Trophoblast cell (in vitro differentiated cells and primary cell): ENCODE measurements at places on chromosomes 5 and 9.

DNA sequence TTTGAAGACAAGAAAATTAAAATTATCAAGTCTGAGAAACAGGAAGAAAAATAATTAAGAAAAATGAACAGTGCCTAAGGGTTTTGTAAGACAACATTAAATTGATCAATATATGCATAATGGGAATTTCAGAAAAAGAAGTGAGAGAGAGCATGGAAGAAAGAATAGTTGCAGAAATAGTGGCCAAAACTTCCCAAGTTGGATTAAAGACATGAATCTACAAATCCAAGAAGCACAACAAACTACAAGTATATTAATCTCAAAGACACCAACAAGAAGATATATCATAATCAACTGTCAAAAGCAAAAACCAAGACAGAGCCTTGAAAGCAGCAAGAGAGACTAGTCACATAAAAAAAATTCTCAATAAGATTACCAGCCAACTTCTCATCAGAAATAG lies 488.0 kb downstream of the RASEF start:
- H3K27ac ChIP-seq, result no peak overlapping the region
- no peaks in the 10 kb centered on the region for H3K36me3 ChIP-seq
- no peaks in the 10 kb centered on the region for H3K4me1 ChIP-seq
- no peaks in the 10 kb centered on the region for H3K27me3 ChIP-seq

GRCh38 chr5:9069650-9070049 lies 476.2 kb downstream of the SEMA5A start:
- no peaks in the 10 kb centered on the region for H3K27me3 ChIP-seq
- H3K27ac ChIP-seq, result no peak overlapping the region
- peaks cover 10% of the 10 kb centered on the region for H3K36me3 ChIP-seq

- H3K4me1 ChIP-seq, result peaks cover 44% of the 10 kb centered on the region
- no peak for DNase-seq
- no peak overlapping the region for H3K27ac ChIP-seq
- no peaks in the 10 kb centered on the region for H3K27me3 ChIP-seq
- H3K4me3 ChIP-seq, result no peak overlapping the region
- H3K36me3 ChIP-seq, result peaks cover 9% of the 10 kb centered on the region
These were observed 4.1 kb downstream of the AKNA start for GRCh38 chr9:114383521-114384231.

DNA sequence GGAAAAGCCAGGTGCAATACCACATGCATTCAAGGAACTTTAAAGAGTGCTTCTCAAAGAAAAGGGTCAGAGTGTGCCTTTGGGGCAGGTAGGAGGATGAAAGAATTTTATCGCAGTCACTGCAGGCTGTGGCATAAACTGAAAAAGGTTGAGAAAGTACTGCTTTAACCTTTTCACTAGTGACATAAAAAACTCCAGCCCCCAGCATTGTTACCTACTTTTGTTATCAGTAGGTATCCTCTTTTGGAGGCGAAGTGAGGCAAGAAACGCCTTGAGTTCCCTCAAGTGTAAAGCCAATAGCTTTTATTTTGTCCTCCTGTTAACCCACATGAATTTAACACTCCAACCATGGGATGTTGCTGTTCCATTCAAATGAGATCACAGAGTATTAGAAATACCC lies 64.7 kb upstream of the CHD1 start:
- DNase-seq, result peak; percentile 18
- no peak overlapping the region for H3K4me3 ChIP-seq
- H3K4me1 ChIP-seq, result peaks cover 4% of the 10 kb centered on the region
- H3K27ac ChIP-seq, result peak overlapping the region; percentile 14

GRCh38 chr9:11039006-11039405 lies 426.2 kb upstream of the PTPRD start:
- no peak for DNase-seq
- H3K27me3 ChIP-seq, result no peaks in the 10 kb centered on the region
- H3K4me3 ChIP-seq, result no peak overlapping the region

GRCh38 chr5:1545805-1546355 lies 22.1 kb upstream of the LPCAT1 start:
- H3K27ac ChIP-seq, result no peak overlapping the region
- H3K4me1 ChIP-seq, result peaks cover 5% of the 10 kb centered on the region
- no peaks in the 10 kb centered on the region for H3K36me3 ChIP-seq
- DNase-seq, result peak; percentile 77

- H3K4me3 ChIP-seq, result no peak overlapping the region
- no peaks in the 10 kb centered on the region for H3K36me3 ChIP-seq
- DNase-seq, result no peak
- peaks cover 61% of the 10 kb centered on the region for H3K27me3 ChIP-seq
- H3K27ac ChIP-seq, result no peak overlapping the region
- peaks cover 4% of the 10 kb centered on the region for H3K4me1 ChIP-seq
These were observed 5.4 kb upstream of the FOXE1 start for GRCh38 chr9:97847474-97848214.

DNA sequence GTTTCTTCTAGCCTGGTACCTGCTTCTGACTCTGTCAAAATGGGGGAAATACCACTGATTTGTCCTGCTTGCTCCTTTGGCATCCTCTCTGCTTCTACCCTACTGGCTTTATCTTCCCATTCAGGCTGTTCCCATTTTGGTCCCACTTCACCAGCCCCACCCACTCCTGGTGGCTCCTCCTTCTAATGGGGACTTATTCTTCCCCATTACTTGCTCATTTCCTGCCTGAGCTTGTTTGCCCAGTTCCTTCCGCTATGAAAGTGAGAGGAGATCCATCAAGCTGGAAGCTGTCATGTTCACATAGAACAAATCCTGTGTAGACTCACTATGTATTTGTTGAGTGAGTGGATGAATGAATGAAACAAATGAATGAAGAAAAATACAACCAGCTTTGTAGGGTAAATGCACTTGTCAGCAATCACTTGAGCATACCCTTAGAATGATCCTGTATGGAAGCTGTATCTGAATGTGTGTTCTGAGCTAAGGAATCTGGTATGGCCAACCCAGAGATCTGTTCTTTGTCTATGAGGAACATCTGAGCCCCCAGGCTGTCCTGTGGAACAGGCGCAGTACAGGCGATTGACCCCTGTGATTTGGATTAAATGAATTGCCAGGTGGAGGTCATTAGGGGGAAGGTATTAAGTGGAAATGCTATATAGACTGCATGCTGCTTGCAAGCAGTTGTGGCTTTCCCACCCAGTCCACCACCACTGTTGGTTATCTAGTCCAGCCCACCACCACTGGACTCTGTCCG lies 89.5 kb downstream of the APBA1 start:
- H3K27ac ChIP-seq, result no peak overlapping the region
- H3K27me3 ChIP-seq, result peaks cover 6% of the 10 kb centered on the region
- peaks cover 3% of the 10 kb centered on the region for H3K4me1 ChIP-seq
- no peak for DNase-seq
- H3K36me3 ChIP-seq, result no peaks in the 10 kb centered on the region
- no peak overlapping the region for H3K4me3 ChIP-seq

DNA sequence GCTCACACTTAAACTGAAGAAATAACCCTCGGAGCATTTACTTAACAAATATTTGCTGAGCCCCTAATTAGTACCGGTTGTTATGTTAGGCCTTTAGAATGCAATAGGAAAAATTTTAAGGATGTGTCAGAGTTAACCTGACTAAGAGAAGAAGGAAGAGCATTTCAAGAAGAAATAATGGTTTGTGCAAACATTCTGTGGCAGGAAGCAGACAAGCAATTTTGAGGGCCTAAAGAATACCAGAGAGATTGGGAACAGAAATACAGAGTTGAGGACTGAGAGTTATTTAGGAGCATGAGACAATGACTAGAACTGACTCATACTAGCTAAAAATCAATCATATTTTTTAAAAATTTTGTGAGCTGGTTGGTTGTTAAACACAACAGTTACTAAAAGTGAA lies 218.8 kb downstream of the PRR16 start:
- H3K27ac ChIP-seq, result peak overlapping the region; percentile 96
- H3K4me1 ChIP-seq, result peaks cover 4% of the 10 kb centered on the region
- no peak for DNase-seq
- no peak overlapping the region for H3K4me3 ChIP-seq
- no peaks in the 10 kb centered on the region for H3K27me3 ChIP-seq

GRCh38 chr5:64519263-64519662 lies 13.4 kb downstream of the RGS7BP start:
- H3K27me3 ChIP-seq, result no peaks in the 10 kb centered on the region
- DNase-seq, result no peak
- no peaks in the 10 kb centered on the region for H3K4me1 ChIP-seq
- no peaks in the 10 kb centered on the region for H3K36me3 ChIP-seq
- no peak overlapping the region for H3K4me3 ChIP-seq
- H3K27ac ChIP-seq, result no peak overlapping the region

DNA sequence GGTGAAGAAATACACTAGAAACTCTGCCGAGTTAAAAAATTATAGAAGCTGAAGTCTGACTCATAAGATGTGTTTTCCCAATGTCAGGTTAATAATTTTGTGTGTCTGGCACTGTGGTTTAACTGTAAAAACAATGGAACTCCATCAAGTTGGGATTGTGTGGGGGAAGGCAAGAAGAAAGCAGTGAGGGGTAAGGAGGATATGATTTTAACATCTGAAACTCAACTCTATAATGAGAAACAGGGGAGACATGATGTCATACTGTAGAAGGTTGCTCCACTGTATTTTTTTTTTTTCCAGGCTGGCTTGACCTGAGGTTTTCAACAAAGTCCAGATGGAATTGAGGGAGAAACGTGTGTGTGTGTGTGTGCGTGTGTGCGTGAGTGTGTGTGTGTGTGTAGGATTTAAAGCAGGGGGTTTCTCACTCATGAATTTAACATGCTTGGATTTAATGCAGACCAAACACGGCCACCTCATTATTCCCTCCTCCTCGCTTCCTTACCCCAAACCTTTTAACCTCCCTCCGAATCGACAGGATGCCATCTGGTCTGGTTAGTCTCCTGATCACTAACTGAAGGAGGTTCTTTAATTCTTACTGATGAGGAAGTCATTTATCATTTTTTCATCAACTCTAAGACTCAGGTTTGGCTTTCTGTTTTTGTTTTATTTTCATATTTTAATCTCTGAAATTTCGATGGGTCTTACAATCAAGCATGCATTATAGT lies 140.2 kb upstream of the LPAR1 start:
- H3K4me3 ChIP-seq, result no peak overlapping the region
- DNase-seq, result no peak
- H3K27ac ChIP-seq, result no peak overlapping the region
- H3K36me3 ChIP-seq, result no peaks in the 10 kb centered on the region
- H3K4me1 ChIP-seq, result no peaks in the 10 kb centered on the region
- no peaks in the 10 kb centered on the region for H3K27me3 ChIP-seq

- peaks cover 3% of the 10 kb centered on the region for H3K4me1 ChIP-seq
- H3K27ac ChIP-seq, result no peak overlapping the region
- H3K36me3 ChIP-seq, result peaks cover 3% of the 10 kb centered on the region
- no peak overlapping the region for H3K4me3 ChIP-seq
- no peak for DNase-seq
These were observed 9.3 kb downstream of the STOM start for GRCh38 chr9:121360601-121361374.

DNA sequence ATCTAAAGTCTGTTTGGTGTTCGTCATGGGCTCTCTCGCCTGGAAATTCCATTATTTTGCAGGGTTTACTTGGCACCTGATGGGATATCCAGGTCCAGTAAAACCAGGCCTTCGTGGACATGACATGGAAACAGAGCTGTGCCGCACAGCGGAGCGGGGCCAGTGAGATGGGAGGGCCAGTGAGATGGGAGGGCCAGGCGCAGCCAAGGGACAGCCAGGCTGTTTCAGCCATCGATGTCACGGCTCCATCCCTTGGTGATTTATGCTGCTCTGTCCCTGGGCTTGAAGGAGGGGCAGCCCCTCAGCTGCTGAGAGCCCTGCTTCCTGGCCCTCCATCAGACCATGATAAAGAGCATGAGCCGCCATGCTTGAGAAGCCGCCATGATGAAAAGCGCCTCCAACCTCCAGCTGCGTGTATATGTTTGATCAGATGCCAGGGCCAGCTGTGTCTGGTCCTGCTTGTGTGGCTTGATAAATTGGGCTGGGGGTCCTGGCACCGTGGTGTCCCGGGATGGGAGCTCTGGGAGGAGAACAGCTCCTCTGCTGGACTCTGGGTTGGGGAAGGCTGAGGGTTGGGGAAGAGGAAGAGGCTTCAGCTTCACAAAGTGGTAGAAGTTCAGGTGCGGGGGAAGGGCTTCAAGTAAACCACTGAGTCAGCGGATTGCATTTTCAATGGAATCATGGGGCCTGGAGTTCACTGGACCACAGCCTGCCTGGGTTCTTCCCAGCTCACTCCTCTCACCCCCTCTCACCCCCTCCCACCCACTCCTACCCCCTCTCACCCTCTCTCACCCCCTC lies 6.1 kb upstream of the COL5A1 start:
- no peaks in the 10 kb centered on the region for H3K36me3 ChIP-seq
- H3K4me1 ChIP-seq, result peaks cover 12% of the 10 kb centered on the region
- H3K27ac ChIP-seq, result no peak overlapping the region
- no peaks in the 10 kb centered on the region for H3K27me3 ChIP-seq

- H3K36me3 ChIP-seq, result no peaks in the 10 kb centered on the region
- no peaks in the 10 kb centered on the region for H3K27me3 ChIP-seq
- no peak overlapping the region for H3K4me3 ChIP-seq
- no peak overlapping the region for H3K27ac ChIP-seq
- DNase-seq, result no peak
- no peaks in the 10 kb centered on the region for H3K4me1 ChIP-seq
These were observed 51.2 kb upstream of the HSPA9 start for GRCh38 chr5:138626333-138626944.

DNA sequence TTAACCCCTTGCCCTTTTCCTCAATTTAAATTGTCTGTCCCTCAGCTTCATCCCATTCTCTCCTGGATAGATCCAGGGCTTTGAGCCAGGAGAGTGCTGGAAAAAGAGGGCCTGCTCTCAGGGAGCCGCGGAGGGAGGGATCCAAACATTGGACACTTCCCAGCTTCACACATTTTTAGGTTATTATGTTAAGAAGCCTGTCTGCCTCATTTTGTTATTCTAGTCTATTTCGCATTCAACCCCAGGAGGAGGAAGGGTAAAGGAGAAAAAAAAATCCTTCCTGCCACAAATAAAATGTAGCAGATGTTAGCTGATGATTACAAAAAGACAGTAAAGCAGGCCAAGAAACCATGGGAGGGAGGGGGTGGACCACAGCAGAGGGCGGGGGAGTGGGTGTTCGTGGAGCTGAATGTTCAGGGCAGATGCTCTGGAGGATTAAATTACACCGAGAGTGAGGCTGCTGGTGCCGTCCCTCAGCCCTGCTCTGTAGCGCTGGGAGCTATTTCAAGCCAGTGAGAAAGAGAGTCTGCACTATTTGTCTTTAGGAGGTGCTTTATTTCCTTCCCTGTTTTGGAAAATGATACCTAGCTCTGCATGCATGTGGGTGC lies 60.6 kb upstream of the ZFR start:
- no peak overlapping the region for H3K4me3 ChIP-seq
- no peaks in the 10 kb centered on the region for H3K27me3 ChIP-seq
- peaks cover 5% of the 10 kb centered on the region for H3K4me1 ChIP-seq
- DNase-seq, result no peak
- no peak overlapping the region for H3K27ac ChIP-seq
- no peaks in the 10 kb centered on the region for H3K36me3 ChIP-seq

GRCh38 chr5:74295141-74295540 lies 345.4 kb downstream of the ENC1 start:
- H3K27ac ChIP-seq, result no peak overlapping the region
- no peak for DNase-seq
- no peak overlapping the region for H3K4me3 ChIP-seq
- H3K4me1 ChIP-seq, result no peaks in the 10 kb centered on the region
- no peaks in the 10 kb centered on the region for H3K36me3 ChIP-seq
